ENCODE measurements at places on chromosomes 3 and 15.

GRCh38 chr15:72934921-72935320 is 117.3 kb upstream of the NEO1 start:
- no peak for DNase-seq

GRCh38 chr3:190497811-190498210 is 16.1 kb upstream of the IL1RAP start:
- DNase-seq, result no peak

GRCh38 chr3:197417441-197417840 is 119.0 kb upstream of the DLG1 start:
- DNase-seq, result no peak

DNA sequence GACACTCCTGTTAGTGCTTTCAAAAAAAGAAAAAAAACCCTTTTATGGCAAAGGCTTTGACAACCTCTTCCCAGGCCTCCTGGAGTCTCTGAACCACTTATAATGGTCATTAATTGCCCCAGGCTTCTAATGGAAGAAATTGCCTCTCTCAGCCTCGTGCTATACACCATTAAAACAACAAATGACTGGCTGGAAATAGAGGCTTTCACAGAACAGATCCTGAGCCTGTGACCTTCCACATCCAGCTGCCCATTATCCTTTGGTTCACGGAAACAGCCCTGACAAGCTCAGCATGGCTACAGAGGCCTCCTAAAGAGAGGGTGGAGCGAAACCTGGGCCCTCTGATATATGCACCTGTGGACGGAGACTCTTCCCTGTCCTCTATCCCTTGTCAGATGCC is 26.8 kb upstream of the MKRN3 start:
- no peak for DNase-seq

DNA sequence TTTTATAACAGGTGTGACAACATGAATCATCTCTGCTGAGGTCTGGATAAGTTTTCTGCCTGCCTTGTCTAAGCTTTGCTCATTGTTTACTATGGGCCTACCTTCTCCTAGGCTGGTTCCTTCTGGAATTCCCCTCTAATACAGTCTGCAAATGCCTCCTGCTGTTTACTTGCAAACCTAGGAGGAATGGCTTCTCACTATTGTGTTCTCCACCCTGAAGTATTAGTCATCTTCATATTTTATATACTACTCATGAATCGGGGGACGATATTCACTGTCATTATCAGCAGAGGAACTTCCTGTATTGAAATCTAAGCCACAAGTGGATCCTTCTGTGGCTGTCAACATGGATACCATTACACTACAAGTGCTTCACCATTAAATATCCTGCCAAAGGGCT is 154.8 kb downstream of the PLCL2 start:
- DNase-seq, result no peak

GRCh38 chr3:116474801-116475200 is 29.5 kb upstream of the LSAMP start:
- DNase-seq, result no peak

GRCh38 chr3:46934498-46935167 is 41.9 kb downstream of the CCDC12 start:
- DNase-seq, result no peak

DNA sequence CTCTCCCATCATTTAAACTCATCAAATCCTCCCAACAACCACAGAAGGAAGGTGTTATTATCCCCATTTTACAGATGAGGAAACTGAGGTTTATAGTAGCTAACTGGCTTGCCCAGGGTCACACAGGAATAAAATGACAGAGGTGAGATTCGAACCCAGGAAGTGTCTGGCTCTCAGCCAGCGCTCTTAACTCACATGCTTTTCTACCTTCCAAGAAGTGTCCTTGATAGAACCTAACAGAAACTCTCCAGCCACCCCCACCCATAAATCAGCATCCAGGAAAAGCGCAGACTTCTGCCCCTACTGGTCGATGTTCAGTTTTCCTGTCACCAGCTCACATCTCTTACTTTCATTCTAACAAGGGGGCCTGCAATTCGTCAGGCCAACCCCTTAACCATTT is 51.7 kb downstream of the SPATA12 start:
- DNase-seq, result no peak

- no peak for DNase-seq
Observed at GRCh38 chr15:82538961-82539690, 1.1 kb downstream of the RPS17 start.

- DNase-seq, result no peak
Observed at GRCh38 chr3:32003380-32003779, 21.8 kb downstream of the ZNF860 start.

DNA sequence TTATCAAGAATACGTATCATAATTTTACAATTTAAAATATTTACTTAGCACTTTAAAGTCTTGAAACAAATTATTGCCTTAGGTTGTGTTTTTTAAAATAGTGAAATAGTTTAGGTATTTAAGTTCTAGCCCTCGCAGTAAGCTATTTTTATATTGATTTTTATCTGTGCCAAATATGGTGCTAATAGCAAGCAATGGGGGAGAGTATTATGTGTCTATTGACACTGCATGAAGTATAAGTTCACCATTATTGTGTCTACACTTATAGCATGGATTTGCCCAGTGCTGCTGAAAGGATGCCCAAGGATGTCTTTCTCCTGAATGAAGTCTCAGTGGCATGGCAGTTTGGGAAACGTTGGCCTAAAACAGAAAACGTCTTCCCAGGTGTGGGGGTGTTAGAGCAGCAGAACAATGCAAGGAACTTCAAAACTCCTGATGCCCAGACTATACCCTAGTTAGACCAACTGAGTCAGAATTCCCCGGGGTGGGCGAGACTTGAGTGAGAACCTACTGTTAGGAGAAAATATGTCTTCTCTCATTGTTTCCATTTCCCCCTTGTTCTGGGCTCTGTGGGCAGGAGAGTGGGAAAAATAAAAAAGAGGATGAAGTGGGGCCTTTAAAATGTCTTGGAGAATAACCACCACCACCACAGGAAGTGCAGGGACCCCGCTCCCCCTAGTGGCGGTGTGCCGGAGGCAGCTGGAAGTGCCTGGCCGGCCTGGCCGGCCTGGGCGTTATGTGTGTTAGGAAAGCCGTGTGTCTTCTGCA is 104.2 kb upstream of the SLC7A14 start:
- DNase-seq, result peak; percentile 6

DNA sequence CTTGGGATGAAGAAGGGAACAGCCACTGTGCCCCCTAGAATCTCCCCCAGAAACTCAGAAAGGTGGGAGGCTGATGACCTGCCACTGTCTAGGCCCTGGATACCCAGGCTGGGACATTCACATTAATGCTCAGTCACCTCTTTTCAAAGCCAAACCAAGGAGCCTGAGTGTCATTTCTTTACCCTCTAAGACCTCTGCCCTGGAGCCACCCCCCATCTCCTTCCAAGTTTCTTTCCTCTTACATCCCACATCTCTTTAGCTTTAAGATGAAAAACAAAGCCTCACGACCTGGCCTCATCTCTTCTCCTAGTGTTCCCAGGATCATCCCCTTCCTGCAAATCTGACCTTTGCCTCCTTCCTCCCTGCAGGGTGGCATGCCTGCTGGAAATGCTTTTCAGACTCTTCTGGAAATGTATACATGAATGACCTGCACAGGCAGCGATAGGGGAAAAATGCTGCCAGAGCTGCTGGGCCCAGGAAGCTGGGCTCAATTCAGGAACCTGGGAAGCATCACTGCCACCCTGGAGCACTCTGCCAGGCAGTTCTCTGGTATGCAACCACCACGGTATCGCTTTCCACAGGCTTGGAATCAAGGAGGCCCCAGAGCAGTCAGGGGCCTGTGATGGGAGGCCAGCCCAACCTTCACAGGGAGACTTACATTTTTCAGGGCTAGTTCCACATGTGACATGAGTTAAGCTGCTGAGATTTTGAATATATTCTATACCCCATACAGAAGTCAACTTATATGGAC is 67.6 kb downstream of the DAPK2 start:
- no peak for DNase-seq

DNA sequence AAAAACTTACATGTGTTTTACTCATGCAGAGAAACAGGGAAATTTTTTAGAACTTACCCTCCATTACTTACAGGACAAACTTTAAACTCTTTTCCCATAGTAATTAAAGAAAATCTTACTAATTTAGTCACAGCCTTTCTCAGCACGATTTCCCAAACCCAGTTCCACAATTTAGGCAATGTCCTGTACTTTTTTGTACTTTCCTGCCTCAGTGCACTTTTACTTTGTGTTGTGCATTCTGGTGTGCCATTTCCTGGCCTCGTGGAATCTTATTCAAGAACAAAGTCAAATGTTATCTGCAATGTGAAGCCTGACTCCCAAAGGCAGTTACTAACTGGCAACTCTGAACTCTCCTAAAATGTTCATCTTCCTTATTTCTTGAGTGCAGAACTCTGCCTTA is 1.9 kb downstream of the SLC33A1 start:
- DNase-seq, result no peak

DNA sequence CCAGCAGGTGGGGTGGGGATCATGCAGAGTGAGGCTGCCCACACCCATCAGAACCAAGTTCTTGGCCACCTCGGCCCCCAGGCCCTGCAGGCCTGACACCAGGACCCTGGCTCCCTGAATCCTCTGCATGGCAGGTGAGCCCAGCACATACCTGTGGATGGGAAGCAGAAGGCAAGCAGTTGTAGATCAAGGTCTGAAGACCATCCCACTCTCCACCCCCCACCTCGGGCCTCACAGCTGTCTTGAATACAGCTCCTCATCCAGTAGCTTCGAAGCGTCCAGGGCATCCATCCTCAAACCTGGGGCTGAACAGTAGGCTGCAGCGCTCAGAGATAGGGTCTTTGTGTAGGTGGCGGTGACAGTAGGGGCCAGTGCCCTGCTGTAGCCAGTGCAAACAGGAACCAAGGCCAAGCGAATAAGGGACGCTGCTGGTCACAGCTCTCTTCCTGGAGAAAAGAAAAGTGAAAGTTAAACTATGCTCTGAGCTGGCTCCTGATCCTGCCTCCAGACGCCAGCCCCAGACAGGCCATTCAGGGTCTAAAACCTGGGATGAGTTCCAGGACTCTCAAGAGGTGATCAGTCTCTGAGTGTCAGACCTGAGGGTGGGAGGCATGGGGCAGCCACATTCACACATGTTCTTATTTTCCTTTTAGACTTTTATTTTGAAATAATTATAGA is at the start of gene UBA7:
Gene UBA7 (minus strand): TSS at position 457 of the 678 bp plus-strand sequence. CDS start 166 bp downstream, at position 291.
- no peak for DNase-seq
